ENCODE measurements at places on chromosomes 5 and 9.

DNA sequence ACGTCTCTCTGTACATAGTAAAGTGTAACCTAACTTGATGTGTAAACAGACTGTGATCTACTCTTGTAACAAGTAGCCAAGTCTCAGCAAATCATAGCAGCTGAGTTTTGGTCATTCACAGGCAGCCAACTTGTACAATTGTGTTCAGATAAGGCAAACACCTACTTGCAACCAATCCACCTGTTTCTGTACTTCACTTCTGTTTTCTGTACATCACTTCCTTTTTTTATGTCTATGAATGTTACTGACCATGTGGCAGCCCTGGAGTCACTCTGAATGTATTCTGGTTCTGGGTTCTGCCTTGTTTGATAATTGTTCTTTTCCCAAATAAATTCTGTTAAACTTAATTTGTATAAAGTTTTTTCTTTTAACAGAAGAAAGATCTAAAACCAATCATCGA lies 26.0 kb downstream of the RLN2 start:
- no peak for DNase-seq

DNA sequence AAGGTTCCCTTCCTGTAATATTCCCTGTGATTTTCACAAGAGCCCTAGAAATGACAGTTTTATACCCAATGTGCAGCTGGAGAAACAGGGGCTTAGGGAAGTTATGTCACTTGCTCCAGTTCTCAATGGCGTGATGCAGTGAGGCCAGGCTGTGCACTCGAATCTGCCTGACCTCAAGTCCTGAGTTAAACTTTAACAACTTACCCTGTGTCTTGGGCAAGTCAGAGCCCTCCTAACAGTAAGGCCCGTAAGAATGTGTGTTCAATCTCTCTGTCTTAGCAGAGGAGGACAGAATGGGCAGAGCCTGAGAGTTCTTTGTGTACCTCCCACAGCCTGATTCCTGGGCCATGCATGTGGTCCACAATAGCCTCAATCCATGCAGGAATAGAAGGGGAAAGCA lies 181.1 kb downstream of the TRIM32 start:
- DNase-seq = no peak

- DNase-seq = no peak
Measured at GRCh38 chr9:134198791-134199190, 34.4 kb upstream of the RNU6ATAC start.

- DNase-seq = no peak
Measured at GRCh38 chr5:143119291-143119769, 284.2 kb downstream of the NR3C1 start.

GRCh38 chr9:128689820-128690683 lies 1.0 kb downstream of the SET start:
- DNase-seq = peak; percentile 28

GRCh38 chr9:88942411-88942810 lies 48.9 kb upstream of the S1PR3 start:
- no peak for DNase-seq

DNA sequence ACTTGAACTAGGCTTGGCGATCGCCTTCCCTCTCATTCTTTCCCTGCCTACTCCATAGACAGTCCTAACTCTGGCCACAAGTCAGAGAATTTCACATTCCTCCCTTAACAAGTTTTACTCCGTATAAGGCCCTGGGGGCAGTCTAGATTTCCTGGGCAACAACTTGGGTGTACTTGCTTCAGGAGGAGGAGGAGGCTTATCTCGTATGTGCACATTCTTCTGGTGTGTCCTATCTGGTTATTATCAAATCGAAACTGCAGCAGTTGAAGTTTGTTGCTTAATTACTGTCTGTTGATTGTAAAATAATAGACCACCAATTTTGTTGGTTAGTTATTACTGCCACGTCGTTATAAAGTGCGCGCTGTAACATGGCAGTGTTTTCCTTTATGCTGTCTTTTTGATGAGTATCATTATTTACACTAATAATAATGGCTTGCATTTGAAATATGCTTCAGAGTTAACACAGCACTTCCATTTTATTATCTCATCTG lies 42.0 kb downstream of the PIP5K1B start:
- no peak for DNase-seq

- no peak for DNase-seq
Measured at GRCh38 chr5:131525805-131526204, 109.2 kb downstream of the RAPGEF6 start.

DNA sequence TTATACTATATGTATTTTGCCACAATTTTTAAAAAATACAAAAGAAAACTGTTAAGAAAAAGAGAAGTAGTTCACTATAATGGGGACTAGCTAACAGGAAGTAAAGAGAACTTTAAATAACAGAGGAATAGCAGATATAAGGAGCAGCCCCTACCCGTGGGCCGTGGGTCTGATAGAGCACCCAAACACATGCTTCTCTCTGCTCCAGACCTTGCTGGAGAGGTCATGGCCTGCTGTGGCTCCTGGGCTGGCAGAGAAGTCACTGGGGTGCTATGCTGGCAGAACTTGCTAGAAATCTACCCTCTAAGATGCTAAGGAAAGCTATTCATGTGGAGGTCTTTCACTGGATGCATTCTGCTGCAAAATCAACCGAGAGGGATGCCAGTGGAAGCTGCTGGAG lies 10.0 kb upstream of the TNFAIP8 start:
- DNase-seq = no peak

- no peak for DNase-seq
Measured at GRCh38 chr9:35342221-35342958, 147.5 kb upstream of the RUSC2 start.

- DNase-seq = no peak
Measured at GRCh38 chr5:78607864-78608263, 40.7 kb downstream of the LHFPL2 start.

DNA sequence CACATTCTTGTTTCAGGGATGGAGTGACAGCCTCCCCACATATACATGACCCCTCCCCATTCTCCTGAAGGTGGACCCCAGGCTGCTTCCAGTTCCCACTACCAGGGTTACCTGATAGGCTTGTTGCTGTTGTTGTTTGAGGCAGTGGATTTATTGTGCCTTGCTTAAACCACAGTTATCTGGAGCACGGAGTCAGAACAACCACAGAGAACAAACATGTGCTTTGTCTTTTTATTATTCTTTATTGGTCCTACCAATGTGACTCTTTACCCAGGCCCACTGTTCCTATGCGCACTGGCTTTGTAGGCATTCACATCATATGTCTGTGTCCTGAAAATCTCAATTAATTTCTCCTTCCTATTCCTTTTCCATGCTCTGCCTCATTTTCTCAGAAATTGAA lies 41.2 kb upstream of the IPPK start:
- DNase-seq = no peak

DNA sequence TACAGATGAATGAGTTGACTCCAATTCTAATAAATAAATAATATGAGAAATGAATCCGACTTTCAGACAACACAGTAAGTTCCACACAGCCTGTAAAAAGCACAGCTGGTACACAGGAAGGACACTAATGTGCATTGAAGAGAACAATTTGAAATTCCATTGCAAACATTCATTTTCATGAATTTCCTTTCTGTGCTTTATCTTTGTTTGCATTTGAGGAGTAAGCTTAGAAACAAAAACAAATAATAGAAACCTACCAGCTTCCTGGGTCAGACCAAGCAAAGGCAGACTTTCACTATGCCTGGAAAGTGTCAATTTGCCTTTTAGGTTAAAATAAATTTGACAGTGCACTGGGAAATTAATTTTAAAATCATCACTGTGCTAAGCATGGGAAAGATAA lies 143.8 kb upstream of the VLDLR start:
- DNase-seq = no peak

DNA sequence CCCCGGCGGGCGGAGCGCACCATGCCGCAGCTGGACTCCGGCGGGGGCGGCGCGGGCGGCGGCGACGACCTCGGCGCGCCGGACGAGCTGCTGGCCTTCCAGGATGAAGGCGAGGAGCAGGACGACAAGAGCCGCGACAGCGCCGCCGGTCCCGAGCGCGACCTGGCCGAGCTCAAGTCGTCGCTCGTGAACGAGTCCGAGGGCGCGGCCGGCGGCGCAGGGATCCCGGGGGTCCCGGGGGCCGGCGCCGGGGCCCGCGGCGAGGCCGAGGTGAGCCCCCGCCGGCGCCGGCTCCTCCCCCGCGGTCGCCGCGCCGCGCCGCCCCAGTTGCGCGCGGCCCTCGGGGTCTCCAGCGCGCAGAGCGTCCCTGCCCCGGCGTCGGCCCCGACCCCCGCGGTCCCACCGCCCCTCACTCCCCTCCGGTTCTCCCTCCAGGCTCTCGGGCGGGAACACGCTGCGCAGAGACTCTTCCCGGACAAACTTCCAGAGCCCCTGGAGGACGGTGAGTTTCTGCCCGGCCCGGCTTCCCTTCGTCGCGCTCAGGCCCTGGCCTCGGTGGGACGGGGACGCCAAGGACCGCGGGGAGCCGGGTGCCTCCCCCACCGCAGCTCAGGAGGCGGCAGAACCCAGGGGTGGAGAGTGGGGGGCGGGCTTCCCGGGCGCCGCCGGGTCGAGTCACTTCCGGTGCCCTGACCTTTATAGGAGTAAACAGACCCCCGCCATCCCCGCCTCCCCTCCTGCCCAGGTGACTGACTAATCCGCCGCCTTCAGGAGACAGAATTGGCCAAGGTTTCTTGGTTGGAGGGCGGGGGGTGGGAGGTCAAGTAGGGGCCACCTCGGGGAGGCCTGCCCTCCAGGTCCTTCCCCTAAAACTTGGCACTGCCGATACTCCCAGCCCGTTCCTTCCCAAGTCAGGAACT lies 665 bp downstream of the TCF7 start:
- DNase-seq = peak; percentile 4

- DNase-seq = peak; percentile 24
Measured at GRCh38 chr5:137036640-137037039, 462.5 kb downstream of the SPOCK1 start.

DNA sequence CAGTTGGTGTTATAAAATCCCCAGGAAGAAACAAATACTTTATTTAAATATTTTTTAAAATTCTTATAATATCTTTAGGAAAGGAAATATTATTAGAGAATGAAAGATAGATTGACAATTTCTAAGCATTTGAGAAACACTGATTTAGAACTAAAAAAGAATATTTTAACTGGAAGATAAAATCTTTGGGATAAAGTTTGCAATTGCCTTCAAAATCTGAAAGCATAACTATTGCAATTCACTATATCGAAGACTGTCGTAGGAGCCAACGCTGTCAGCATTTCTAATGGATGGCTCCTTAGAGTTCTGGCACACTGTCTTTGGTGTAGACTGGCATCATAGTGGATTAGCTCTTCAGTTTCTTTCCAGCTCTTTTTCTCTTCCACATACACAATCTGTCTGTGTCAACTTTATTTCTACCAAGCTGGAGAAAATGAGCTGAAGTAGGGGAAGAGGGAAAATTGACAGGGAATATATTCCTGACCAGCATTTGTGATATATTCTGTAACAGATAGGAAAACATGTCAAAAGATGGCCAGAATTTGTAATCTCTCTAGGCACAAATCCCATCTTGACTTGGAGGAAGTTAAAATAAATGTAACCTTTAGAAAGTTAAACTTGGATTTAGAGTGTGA lies 1561.4 kb downstream of the MAT2B start:
- no peak for DNase-seq

DNA sequence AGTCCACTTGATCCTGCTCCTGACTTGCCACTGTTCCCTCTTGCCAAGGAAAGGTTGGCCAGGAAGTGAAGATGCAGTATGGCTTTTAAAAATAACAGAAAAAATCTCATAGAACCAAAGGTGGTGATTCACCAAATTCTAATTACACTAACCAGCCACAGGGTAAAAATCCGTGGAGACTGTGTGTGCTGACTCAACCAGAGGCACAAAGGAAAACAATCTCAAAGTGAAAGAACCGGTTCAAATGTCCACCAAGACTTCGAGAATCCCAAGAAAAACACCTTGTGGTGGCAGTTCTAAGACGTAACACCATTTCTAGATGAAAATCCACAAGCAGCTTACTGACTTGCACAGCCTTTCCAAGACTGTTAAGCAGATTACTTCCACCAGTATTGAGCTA lies 279.1 kb downstream of the TLE1 start:
- DNase-seq = no peak

DNA sequence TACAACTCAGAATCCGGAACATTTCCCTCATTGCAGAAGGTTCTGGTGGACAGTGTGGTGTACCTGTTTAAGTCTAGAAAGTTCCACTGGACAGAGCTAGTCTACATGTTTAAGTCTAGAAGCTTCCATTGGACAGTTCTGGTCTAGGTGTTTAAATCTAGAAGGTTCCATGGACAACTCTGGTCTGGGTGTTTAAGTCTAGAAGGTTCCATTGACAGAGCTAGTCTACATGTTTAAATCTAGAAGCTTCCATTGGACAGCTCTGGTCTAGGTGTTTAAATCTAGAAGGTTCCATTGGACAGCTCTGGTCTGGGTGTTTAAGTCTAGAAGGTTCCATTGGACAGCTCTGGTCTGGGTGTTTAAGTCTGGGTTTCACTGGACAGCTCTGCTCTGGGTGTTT lies 25.0 kb downstream of the CCDC187 start:
- no peak for DNase-seq

GRCh38 chr5:59661311-59661710 lies 232.2 kb downstream of the PDE4D start:
- no peak for DNase-seq

GRCh38 chr9:33506626-33507370 lies 17.3 kb upstream of the ANKRD18B start:
- DNase-seq = no peak

- no peak for DNase-seq
Measured at GRCh38 chr5:172886974-172887501, 53.0 kb downstream of the ERGIC1 start.

- no peak for DNase-seq
Measured at GRCh38 chr5:16518606-16519005, 53.0 kb upstream of the ZNF622 start.
